ENCODE measurements at places on chromosomes 4 and X.
A peak's percentile ranks its signal among the peaks of the same experiment; 100 is the strongest.

GRCh38 chr4:178347111-178347510 is 904.9 kb upstream of the AGA start:
- no peak for DNase-seq

- DNase-seq = no peak
Observed at GRCh38 chr4:174058846-174059245, 224.6 kb downstream of the FBXO8 start.

GRCh38 chr4:98603683-98604521 is 54.5 kb downstream of the TSPAN5 start:
- DNase-seq = no peak

DNA sequence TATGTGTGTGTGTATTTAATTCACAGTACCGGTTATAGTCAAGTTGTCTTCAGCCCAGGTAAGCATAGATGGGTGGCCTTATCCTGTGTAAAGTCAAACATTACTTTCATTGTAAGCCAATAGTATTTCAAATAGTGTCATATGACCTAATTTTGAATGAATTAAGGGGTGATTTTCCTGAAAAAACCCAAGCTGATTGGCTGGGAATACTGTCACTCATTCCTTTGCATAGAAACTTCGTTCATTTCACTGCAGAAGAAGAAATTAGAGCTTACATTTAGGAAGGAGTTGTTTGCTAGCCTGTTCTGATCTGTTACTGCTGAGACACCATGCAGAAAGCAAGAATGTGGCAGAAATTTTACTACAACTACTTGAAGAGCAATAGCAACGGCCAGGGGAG is 45.4 kb downstream of the SMARCAD1 start:
- no peak for DNase-seq

DNA sequence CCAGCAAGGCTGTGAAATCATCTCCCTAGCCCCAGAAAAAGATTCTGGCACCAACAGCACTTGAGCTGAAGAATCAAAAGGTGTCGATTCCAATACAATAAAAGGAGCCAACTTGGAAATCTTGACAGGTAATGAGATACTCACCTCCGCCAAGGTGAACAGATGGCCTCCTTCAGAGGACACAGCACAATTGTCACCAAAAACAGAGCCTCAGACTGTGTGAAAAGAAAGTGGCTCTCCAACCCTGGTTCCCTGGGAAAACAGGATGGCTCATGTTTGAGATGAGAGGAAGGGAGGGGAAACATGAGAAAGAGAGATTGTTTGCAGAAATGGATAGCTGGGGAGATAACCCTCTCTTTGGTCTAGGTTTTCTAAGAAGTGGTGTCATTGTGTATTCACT is 168.9 kb downstream of the HS3ST1 start:
- no peak for DNase-seq

DNA sequence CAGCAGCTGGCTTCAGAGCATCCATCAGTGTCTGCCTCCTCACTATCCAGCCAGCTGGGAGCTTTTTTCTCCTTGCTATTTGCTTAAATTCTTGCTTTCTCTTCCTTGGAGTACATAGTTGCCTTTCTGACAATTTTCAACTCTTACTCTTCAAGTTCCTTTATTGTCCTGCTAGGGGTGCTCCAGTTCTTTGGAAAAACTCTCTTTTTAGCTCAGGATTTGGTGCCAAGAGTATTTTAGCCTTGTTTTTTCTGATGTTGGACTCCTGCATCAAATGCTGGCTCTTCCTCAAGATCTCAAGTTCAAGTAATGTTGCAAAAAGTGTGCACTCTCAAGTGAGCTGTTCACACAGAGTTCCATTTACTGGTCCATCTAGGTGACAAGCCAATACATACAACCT is 126.4 kb downstream of the KDR start:
- DNase-seq = no peak

GRCh38 chr4:7073526-7074390 is 5.9 kb upstream of the GRPEL1 start:
- DNase-seq = no peak

DNA sequence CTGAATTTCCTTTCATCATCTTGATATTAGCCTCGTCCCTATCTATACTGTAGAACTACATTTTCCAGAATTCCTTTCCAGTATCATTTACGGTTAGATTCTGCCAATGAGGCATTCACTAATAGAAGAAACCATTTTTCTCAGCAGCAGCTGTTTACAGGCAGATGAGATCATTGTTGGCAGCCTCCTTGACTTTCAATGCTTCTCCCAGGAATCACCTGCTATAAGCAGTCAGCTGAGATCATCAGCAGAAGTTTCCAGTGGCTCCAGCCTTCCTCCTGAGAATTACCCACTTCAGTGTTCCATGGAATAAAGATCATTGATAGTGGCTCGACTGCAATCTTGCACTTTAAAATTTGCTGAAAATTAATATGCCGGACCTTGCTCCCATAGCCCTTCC is 157.3 kb upstream of the TET2 start:
- DNase-seq = no peak

DNA sequence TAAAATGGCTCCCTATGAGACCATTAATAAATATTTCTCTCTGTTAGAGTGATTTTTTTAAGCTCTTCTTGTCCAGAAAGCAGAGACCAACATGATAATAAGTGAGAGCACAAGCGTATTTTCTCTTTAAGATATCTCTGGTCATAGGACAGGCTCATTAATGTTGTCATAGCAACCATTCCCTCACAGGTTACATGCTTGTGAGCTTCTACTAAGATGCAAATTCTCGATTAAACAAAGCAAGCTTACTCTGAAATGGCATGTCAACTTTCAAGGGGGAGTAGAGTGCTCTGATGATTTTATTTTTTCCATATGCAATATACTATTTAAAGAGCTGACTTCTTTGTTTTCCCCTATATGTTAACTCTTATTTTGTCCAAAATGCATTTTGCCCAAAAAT is 487.2 kb upstream of the LCORL start:
- DNase-seq = no peak

DNA sequence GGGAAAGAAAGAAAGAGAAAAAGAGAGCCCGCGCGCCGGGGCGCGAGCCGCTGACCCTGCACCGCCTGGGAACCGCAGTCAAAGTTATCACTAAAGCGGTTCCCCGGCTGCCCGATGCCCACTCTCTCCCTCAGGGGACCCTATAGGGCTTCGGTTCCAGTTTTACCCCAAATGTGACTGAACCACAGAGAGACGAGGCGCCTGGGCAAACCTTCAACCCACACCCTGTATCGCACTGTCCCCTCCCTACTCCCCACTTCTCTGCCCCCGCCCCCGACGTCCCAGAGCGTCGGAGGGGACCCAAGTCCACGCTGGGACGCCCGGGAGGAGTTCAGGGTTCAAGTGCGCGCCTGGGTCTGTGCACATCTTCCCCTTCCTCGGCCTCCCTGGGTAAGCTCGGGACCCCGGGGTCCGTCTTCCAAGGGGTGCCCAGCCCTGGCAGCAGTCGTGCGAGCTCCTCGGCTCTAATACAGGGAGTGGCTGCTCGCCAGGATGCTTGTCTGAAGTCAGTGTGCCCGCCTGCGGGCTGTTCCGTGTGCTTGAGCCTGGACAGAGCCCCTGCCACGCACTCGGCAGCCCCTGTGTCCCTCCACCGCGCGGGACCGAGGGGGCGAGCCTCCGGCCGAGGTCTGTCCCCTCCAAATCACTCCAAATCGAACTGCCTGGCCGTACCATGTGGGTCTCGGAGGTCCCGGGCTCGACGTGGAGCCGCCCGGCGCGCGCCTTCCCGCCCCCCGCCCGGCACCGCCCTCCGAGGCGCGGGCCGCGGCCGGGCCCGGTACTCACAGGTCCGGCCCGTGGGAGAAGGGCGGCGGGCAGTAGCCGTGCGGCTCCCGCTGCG is 960 bp downstream of the TRPC3 start:
- DNase-seq = no peak

GRCh38 chr4:1628892-1629698 is 55.0 kb downstream of the FAM53A start:
- DNase-seq = peak; percentile 68

DNA sequence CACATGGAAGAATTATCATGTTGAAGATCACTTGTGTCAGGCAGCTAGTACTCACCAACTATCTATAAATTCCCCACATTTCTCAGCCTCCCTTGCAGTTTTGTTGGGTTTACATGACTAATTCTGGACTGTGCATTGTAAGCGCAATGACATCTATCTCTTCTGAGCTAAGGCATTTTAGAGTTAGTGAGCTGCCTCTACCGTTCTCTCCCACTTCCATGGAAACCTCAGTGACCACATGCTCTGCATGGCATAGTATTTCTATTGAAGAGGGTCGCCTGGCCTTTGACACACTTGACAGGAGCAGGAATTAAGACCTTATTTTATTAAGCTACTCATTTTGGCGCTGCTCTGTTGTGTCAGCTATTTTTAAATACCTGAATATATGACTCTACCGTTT is 67.5 kb upstream of the NPY2R start:
- DNase-seq = no peak

- DNase-seq = no peak
Observed at GRCh38 chr4:41943506-41943905, 8.3 kb downstream of the TMEM33 start.

GRCh38 chr4:11746734-11747133 is 318.0 kb upstream of the HS3ST1 start:
- no peak for DNase-seq

DNA sequence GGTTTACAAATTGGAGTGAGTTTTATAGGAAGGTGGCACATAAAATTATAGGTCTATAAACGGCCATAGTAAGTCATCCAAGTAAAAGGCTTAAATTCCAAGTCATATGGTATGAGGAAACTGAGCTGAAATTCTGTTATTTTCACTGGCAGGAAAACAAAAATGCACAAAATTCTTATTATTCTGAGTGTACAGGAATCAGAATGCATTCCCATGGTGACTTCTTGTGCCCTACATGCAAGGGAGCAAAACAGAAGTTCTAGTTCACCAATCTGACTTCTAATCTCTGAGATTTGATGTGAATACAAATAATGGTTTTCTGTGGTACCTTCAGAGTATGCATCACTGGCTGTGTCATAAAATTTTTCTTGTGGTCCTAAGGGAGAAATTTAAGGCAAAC is 102.9 kb downstream of the CLCN4 start:
- no peak for DNase-seq

GRCh38 chr4:152010710-152011079 is 249.9 kb upstream of the GATB start:
- no peak for DNase-seq

GRCh38 chr4:117324851-117325491 is 239.6 kb upstream of the TRAM1L1 start:
- DNase-seq = no peak

GRCh38 chr4:156686120-156686519 is 285.5 kb downstream of the PDGFC start:
- no peak for DNase-seq

DNA sequence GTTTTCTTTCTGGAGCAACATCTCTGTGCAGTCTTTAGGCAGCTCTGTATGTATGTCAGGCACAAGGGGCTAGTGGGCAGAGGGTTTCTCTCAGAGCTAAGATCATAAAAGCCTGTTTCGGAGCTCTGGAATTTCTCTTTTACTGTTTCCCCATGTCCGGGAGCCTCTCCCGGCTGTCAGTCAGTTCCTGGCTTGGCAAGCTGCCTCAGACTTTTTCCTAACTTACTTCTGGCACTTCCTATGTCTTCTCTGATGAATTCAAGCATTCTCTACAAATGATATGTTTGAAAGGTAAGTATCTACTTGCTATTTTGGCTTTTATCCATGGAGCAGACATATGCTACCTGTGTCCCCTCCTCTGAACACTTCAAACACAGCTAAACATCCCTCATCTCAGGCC is 129.3 kb upstream of the PGRMC2 start:
- no peak for DNase-seq

DNA sequence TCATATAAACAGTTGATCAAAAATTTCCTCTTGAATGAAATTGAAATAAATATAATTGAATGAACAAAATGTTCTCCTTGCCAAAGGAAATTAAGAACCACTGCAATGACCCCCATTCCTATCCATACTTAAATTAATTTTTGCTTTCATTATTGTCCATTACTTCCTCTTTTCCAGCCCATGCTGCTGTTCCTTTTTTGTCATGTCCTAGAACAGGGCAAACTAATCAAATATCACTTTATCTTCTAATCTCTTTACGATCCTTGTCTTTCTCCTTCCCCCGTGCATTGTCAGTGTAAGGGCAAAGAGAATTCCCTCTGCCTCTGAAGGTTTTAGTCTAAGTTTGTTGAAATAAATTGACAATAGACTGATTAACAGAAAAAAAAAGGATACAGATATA is 203.0 kb downstream of the CENPC start:
- no peak for DNase-seq

DNA sequence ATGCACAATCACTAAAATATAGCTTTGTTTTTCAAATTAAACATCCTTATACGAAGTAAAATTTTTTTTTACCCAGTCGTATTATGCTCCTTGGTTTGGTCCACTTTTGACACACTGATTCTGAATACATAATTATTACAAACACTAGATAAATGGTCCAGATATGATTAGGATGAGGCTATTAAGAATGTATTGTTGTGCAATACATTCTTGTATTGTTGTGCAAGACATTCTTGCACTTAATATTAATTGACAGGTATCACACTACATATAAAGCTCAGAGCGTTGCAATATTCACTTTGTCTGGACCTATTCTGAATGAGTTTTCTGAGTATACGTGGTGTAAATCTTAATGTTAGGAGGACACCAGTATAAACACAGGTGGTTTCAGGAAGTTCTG is 464.0 kb downstream of the CFAP47 start:
- DNase-seq = no peak

- DNase-seq = no peak
Observed at GRCh38 chr4:184358521-184359232, 115.7 kb downstream of the IRF2 start.

DNA sequence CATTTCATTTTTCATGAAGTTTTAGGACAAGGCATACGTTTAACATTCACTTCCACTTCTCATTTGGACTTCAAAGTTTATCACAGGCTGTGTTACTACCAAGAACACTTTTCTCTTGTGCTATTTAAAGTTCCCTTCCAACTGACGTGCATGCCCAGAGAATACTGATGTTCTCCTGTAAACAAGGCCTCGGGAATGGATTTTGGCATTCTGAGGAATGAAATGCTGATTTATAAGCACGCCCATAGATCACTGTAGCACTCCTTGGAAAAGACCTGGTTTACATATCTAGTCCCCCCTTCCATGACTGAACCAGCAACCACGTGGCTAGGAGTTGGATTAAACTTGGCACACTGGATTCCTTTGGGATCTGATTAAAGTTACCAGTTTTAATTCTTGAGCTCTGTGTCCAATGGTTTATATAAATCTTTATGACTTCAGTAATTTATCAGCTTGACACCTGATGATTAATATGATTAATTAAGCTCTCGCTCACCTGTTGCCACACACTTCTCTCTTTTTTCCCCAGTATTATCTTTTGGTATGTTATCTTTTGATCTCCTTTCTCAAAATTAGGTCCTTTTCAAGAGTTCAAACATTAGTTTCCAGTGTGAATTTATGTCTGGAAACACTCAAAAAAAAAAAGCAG is 122.4 kb upstream of the HAND2 start:
- no peak for DNase-seq

GRCh38 chr4:143599827-143600226 is 86.3 kb downstream of the SMARCA5 start:
- no peak for DNase-seq
